ENCODE measurements at places on chromosomes 2 and 18. TPM values are rescaled to one million over a fixed set of nuclear protein-coding genes. Genes with fewer than 3 reads are reported as not detected.

The SATB2 gene
- total RNA-seq: 4.9 TPM

The LCT gene
- under 0.01 TPM for total RNA-seq

The GREB1 gene
- total RNA-seq: 3.0 TPM

The MROH2A gene
- not detected for total RNA-seq

The NHEJ1 gene
- total RNA-seq: 19.7 TPM

The FAM237A gene
- not detected for total RNA-seq

The CCL20 gene
- not detected for total RNA-seq

The ALKAL2 gene
- total RNA-seq: not detected

The CNGA3 gene
- not detected for total RNA-seq

The POU3F3 gene
- total RNA-seq: not detected

The GATA6 gene
- 15.2 TPM for total RNA-seq

The PSMG2 gene
- 51.0 TPM for total RNA-seq

The ZNF521 gene
- total RNA-seq: 36.4 TPM

Measured in uterine smooth muscle cell (primary cell).